Breast epithelium (tissue), 4 donors: ENCODE measurements at places on chromosomes 2 and 18. TPM values are rescaled to one million over a fixed set of nuclear protein-coding genes. Genes with fewer than 3 reads are reported as not detected.

GRCh38 chr2:143847257-143847656, 672.7 kb downstream of the ZEB2 start:
- no peak for DNase-seq

DNA sequence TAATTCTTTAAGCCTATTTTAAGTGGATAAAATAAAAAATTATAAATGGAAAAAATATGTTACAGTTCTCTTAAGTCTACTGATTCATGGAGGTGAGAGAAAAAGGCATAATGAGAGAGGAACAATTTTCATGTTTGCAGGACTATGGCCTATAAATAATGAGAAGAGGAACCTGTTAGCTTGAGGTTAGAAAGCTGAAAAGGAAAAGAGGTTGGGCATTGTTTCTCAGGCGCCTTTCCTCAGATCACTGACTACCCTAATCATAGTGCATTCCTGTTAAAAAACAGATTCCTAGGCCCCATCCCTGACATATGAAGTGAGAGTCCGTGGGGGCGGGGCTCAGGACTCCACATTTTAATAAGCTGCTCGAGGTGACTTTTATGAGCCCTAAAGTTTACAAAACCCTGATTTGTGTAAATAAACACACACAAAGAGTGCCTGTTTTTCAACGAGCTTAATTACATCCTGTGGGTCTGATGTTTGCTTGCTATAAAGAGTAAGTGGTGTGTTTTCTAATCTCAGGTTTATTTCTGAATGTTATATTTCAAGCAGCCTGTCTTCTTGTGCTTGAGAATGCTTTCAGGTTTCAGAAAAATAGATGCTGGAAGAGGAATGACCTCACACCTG, 335.5 kb downstream of the CLIP4 start:
- DNase-seq, result no peak

DNA sequence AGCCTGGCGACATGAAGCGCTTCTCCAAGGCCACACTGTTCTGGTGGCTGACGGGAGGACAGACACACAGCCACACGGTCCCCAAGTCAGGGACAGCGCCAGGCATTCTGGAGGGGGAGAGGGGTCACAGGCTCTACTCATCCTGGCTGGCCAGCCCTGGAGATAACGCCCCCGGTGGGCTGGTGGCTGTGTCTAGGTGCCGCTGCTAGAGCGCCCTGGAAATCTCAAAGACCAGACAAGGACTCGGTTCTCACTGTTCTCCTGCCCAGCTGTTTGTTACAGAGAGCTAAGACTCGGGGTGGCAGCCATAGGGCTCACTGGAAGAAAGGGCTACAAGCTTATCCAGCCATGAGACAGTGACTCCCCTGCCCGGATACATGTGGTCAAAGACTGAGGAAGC, 72.0 kb downstream of the KCNF1 start:
- no peak for DNase-seq

The KIF3C gene
- total RNA-seq, result 32.8 TPM

DNA sequence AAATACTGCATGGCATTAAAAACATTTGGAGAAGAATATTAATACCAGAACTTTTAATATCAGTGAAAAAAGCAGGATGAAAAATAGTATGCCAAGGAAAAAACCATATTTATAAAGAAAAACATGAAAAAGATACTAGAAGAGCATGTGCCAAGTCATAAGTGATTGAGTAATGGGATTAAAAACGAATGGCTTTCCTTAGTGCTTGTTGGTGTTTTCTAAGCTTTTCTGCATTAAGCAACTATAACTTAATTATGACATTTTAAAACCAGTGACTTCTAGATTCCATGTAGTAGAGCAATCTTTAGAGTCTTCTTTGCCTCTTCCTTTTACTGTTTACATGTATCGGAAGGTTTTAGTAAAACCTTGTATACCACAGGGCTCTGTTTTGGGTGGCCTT, 6.6 kb downstream of the MAPRE3 start:
- no peak for DNase-seq

The CCDC85A gene
- 3.1 TPM for total RNA-seq
